ENCODE measurements at places on chromosomes 5 and 9.

DNA sequence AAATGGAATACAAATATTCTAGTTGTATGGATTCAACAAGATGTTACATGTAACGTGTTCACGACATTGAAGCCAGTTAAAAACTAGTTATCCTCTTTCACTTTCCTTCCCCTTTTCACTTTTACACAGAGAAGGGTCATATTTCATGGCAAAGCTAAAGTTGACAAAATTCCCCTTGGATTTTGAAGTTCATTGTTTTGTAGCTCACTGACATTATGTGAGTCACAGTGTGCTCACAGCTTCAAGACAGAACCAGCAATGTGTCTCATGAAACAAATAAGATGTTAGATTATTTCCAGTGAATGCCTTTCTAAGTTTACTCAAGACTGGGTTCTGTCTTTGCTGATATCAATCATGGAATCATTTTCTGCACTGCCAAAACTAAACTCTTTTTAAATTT, 535.5 kb upstream of the GRIN3A start:
- DNase-seq: no peak

- DNase-seq: no peak
Observed at GRCh38 chr9:68508547-68508946, 32.1 kb downstream of the TMEM252 start.

GRCh38 chr9:8961186-8961851, 1161.7 kb upstream of the DMAC1 start:
- DNase-seq: no peak

DNA sequence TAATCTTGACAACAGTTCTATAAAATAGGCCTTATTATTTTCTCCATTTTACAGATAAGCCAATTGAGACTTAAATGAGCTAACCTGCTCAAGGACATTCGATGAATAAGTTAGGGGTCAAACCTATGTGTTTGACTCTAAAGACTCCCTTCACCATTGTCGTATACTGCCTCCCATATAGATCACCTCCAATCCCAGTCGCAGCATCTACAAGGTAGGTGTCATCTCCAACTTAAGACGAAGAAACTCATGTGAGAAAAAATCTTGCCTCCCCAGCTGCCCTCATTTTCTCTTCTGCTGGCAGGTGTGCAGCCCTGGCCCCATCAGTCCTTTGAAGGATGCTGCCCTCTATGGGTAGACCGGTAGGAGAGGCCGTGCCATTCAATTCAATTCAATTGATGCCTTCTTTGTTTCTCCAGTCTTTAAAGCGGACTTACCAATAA, 75.2 kb upstream of the SMARCA2 start:
- no peak for DNase-seq

GRCh38 chr5:74651710-74652109, 11.2 kb upstream of the ENC1 start:
- no peak for DNase-seq

DNA sequence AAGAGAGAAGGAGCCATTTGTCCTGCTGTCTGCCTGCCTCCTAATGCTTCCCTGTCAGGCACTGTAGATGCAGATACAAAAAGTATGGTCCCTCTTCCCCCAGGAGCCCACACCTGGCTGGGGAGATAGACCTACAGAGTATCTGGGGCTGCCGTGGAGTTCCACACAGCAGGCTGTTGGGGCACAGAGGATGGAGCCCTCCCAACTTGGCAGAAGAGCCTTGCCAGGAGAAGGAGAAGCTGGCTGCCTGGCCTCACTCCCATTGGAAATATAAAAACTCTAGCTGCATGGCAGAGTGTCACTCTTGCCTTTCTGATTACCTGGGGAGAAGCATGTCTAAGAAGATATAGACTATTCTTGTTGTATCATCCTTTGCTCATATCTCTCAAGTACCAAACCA, 160.4 kb downstream of the FSTL4 start:
- DNase-seq: no peak

DNA sequence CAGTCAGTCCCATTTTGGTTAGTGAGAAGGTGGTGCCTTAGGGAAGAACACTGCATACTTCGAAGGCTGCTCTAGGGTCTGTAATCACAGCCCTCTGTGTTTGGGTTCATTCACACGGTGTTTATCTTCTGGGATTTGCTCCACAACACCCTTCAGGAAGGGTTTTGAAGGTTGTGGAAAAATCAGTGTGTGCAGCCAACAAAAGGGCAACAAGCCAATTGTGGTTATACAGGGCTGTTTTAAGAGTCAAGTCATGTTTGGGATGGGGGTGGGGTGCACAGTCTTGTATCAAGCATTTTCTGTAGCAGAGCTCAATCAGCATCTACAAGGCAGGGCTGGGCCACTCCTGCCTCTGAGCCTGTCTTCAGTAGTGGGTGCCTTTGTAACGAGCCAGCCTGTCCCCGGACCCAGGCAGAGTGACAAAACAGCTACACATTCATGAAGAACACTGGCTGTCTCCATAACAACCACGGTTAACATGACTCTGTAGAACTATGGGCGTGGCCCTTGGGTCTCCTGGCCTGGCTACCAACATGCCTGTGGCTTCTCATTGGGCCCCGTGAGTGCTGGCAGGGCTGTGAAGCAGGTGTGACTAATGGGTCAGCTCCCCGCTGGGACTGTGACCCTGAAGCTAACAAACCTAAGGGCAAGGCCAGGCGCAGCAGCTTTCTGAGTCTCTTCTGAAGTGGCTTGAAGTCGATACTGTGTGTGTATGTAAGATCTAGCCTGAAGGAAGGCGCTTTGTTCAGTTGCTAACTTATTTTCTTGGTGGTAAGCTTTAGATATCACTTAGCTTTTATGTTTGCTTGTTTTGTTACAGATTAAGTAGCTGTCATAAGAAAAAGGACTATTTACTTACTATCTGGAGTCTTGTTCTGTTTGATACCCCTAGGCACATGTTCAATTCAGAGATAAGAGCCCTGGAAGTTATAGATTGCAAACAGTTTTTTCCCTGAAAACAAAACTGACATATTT, 27.9 kb upstream of the GOLM1 start:
- DNase-seq: no peak

DNA sequence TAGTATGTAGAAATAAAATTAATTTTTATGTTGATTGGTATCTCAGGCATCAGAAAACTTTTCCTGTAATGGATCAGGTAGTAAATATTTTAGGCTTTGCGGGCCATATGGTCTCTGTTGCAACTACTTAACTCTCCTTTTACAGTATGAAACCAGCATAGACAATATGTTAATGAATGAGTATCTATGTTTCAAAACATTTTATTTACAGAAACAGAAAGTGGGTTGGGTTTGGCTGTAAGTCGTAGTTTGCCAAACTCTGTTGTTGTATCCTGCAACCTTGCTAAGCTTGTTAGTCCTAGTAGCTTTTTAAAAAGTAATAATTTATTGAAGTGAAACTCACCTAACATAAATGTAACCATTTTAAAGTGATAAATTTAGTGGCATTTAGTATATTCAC, 132.1 kb downstream of the NR3C1 start:
- DNase-seq: no peak

DNA sequence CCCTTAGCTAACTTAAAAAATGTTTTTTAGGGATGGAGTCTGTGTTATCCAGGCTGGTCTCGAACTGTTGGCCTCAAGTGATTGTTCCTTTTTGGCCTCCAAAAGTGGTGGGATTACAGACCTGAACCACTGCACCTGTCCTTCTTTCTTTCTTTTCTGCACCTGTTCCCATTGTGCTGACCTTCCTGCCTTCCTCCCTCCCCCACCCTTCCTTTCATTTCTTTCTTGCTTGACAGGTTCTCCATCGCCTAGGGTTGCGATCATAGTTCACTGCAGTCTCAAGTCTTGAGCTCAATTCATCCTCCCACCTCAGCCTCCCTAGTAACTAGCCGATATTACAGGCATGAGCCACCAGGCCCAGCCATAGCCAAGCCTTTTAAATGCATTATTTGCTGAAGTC, 20.6 kb downstream of the JMY start:
- DNase-seq: no peak

GRCh38 chr9:136048560-136049411, 46.3 kb downstream of the NACC2 start:
- DNase-seq: no peak

DNA sequence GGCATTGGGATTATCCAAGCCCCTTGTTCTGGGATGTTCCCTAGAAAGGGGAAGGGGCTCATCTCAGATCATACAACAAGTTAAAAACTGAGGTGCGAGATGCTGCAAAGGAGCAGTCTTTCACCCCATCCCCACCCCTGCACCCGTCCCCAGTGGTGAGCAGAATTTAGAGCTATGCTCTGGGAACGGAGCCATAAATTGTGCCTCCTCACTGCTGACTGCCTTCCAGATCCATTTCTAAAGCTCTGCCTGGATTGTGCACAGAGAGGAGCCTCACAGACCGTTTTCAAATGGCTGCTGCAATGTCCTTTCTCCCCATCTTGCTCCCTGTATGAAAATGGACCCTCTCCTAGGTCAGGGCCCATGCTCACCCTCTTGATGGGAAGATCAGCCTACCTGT, 8.3 kb downstream of the SLC25A48 start:
- DNase-seq: no peak

DNA sequence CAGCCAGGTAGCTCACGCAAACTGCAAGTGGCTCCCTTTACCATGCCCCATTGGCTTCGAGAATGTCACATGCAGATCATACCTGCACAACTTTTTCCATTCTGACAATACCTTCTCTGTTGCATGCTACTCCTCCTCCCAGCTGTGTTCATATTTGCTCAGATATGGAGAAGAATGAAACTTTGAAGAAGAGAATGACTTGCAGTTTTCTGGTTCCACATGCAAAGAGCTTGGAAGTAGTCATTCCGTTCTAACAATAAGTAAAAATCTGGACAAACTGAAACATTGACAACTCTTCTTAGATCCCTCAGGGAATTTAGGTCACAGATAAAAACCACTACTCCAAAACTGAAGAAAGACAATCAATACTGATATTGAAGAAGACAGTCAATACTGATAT, 49.6 kb upstream of the IRX1 start:
- DNase-seq: no peak

- DNase-seq: no peak
Observed at GRCh38 chr5:96096724-96097123, 135.1 kb upstream of the ELL2 start.

GRCh38 chr5:148965511-148966265, 97.2 kb downstream of the SH3TC2 start:
- DNase-seq: peak; percentile 59

DNA sequence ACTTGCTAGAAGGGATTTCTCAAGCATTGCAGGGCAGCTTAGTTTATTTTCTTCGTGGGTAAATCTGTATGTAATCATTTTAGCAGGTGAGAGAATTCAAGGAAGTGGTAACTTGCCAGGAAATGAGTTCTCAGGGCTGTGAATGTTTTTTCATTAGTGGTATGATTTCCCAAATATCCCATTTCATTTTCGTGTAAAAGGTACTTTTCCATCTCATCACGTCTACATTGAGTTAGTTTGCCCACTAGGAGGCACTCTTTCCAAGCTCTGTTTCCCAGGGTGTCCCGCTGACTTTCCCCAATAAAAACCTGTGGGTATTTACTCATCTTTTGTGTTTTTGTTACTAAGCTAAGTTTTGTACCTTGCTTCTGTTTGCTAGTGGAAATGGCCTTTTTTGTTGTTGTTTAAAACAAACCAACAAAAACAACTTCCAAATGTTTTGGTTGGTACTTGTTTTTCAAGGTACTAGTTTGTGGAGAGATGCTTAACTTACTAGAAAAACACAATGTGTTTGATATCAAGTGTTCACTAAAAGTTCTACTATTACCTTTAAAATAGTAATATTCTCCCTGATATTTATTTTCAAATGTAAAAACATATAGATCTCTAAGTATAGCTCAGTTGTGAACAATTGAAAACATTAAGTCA, 373.6 kb downstream of the ADGRV1 start:
- DNase-seq: peak; percentile 73

GRCh38 chr5:94544031-94544650, 74.3 kb downstream of the KIAA0825 start:
- no peak for DNase-seq

Measured in left renal cortex interstitium (tissue), 4 donors.